ENCODE measurements at places on chromosomes 2 and 18. TPM values are rescaled to one million over a fixed set of nuclear protein-coding genes. Genes with fewer than 3 reads are reported as not detected.

EPAS1 gene
- total RNA-seq, result 28.1 TPM

- H3K27me3 ChIP-seq, result no peaks in the 10 kb centered on the region
- no peak overlapping the region for H3K4me3 ChIP-seq
- no peaks in the 10 kb centered on the region for H3K36me3 ChIP-seq
- peaks cover 12% of the 10 kb centered on the region for H3K4me1 ChIP-seq
Measured at GRCh38 chr2:231388725-231389346, 6.7 kb upstream of the B3GNT7 start.

GRCh38 chr2:218397820-218398436, 1.7 kb upstream of the CTDSP1 start:
- H3K27me3 ChIP-seq, result no peaks in the 10 kb centered on the region
- H3K4me1 ChIP-seq, result peaks cover 26% of the 10 kb centered on the region
- peaks cover 66% of the 10 kb centered on the region for H3K36me3 ChIP-seq
- H3K4me3 ChIP-seq, result peak overlapping the region; percentile 98
- no peak for DNase-seq

XIRP2 gene
- total RNA-seq, result not detected

DNA sequence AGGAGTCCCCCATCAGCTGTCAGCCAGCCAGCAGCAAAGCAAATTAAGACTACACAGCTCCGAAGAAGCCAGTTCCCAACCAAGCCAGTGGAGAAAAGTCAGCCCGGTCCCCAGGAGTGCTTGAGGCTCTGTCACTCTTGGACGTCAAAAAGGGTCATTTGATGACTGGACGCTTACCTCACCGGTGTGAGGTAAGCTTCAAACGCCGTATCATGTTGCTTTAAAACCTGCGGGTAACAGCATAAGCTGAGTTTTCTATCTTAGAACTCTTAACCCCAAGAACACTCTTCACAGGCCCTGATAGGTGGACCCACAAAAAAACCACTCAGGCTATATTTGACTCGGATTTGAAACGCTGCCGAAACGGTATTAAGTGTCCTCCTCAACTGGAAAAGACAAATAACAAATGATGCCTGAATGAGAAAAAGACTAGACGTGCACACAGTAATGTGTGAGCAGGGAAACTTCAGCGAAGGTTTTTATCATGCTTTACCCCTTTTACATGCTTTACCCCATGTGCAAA, 682 bp upstream of the LNPK start:
- H3K36me3 ChIP-seq, result peaks cover 19% of the 10 kb centered on the region
- peak overlapping the region; percentile 76 for H3K27ac ChIP-seq
- DNase-seq, result peak; percentile 11
- no peaks in the 10 kb centered on the region for H3K27me3 ChIP-seq

- DNase-seq, result peak; percentile 54
- H3K27ac ChIP-seq, result peak overlapping the region; percentile 6
- H3K36me3 ChIP-seq, result no peaks in the 10 kb centered on the region
- H3K4me1 ChIP-seq, result peaks cover 23% of the 10 kb centered on the region
- no peaks in the 10 kb centered on the region for H3K27me3 ChIP-seq
Measured at GRCh38 chr2:172783165-172783898, 47.7 kb downstream of the RAPGEF4 start.

DNA sequence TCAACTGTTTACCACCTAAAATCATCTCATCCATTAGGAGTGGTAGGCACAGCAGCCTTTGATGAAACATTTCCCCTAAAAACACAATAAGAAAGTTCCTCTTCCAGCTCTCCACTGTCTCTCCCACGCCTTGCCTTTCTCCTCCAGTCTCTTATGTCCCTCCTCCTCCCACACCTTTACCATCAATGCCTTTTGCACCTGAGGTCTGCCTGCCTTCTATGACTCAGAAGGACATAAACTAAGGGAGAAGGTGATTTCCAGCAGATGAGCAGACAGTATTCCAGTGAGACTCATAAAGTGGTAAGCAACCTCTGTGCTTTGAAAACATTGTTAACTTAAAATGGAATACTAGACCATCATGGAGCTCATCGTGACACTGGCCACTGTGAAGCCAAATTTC, 34.2 kb upstream of the NDUFV2 start:
- H3K4me3 ChIP-seq, result no peak overlapping the region
- peaks cover 15% of the 10 kb centered on the region for H3K4me1 ChIP-seq
- no peaks in the 10 kb centered on the region for H3K27me3 ChIP-seq

UGT1A6 gene
- total RNA-seq, result 116 TPM

DNA sequence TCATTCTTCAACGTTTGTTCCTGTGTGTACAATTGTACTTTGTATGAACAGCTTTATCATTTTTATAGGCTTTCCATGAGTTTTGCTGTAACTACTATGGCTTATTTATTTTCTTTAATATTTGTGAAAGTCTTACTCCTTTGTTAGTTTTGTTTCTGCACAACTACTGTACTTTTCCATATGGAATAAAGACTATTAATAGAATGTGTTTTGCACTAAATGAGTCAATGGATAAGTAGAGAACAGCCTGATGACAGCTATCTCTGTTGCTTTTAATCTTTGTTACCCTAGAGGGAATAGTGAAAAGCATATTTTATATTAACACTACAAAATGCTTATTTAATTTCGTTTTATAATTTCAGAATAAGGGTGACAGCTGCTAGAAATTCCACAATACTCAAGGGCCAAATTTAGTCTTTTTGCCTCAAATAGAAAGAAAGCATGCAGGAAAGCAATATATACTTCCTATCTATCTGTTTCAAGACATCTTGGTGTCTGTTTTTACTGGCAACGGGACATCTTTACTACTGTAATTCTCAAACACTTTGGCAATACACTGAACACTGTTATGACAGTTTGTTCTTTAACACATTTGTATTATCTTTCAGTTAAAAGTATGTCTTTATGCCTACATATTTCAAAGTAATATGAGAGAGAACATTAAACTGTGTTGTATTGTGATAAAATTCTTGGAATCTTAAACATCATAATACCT, 53.9 kb downstream of the WDSUB1 start:
- H3K36me3 ChIP-seq, result peaks cover 27% of the 10 kb centered on the region
- H3K27ac ChIP-seq, result no peak overlapping the region
- no peaks in the 10 kb centered on the region for H3K27me3 ChIP-seq

GRCh38 chr18:58599106-58599505, 29.8 kb downstream of the ALPK2 start:
- H3K4me3 ChIP-seq, result no peak overlapping the region
- H3K36me3 ChIP-seq, result no peaks in the 10 kb centered on the region

GRCh38 chr18:55577812-55578539, 10.0 kb downstream of the TCF4 start:
- no peak overlapping the region for H3K4me3 ChIP-seq
- no peaks in the 10 kb centered on the region for H3K4me1 ChIP-seq
- H3K36me3 ChIP-seq, result no peaks in the 10 kb centered on the region
- no peak for DNase-seq
- no peak overlapping the region for H3K27ac ChIP-seq

- no peak for DNase-seq
- no peaks in the 10 kb centered on the region for H3K4me1 ChIP-seq
- no peaks in the 10 kb centered on the region for H3K36me3 ChIP-seq
- no peak overlapping the region for H3K27ac ChIP-seq
- H3K4me3 ChIP-seq, result no peak overlapping the region
Measured at GRCh38 chr2:136448432-136448831, 316.9 kb upstream of the THSD7B start.

TUBA3E gene
- total RNA-seq, result not detected

GRCh38 chr2:18626958-18627650, 37.7 kb upstream of the NT5C1B start:
- H3K27me3 ChIP-seq, result no peaks in the 10 kb centered on the region
- no peak overlapping the region for H3K4me3 ChIP-seq
- H3K27ac ChIP-seq, result no peak overlapping the region
- DNase-seq, result no peak
- no peaks in the 10 kb centered on the region for H3K4me1 ChIP-seq

- H3K27ac ChIP-seq, result no peak overlapping the region
- no peak for DNase-seq
- no peaks in the 10 kb centered on the region for H3K27me3 ChIP-seq
- no peak overlapping the region for H3K4me3 ChIP-seq
- H3K4me1 ChIP-seq, result no peaks in the 10 kb centered on the region
Measured at GRCh38 chr18:36993068-36993467, 164.1 kb downstream of the KIAA1328 start.

- no peaks in the 10 kb centered on the region for H3K36me3 ChIP-seq
- H3K27ac ChIP-seq, result no peak overlapping the region
- H3K27me3 ChIP-seq, result no peaks in the 10 kb centered on the region
- H3K4me3 ChIP-seq, result no peak overlapping the region
- DNase-seq, result no peak
Measured at GRCh38 chr2:46589356-46589755, 110.0 kb downstream of the TMEM247 start.

GRCh38 chr18:27609221-27609620, 424.1 kb upstream of the CHST9 start:
- H3K27ac ChIP-seq, result no peak overlapping the region
- H3K4me3 ChIP-seq, result no peak overlapping the region
- no peaks in the 10 kb centered on the region for H3K27me3 ChIP-seq
- no peak for DNase-seq

All from Calu3 (cell line).